ENCODE measurements at places on chromosomes 4 and X.

GRCh38 chr4:67546004-67546356, 677 bp upstream of the CENPC start:
- no peak for DNase-seq

DNA sequence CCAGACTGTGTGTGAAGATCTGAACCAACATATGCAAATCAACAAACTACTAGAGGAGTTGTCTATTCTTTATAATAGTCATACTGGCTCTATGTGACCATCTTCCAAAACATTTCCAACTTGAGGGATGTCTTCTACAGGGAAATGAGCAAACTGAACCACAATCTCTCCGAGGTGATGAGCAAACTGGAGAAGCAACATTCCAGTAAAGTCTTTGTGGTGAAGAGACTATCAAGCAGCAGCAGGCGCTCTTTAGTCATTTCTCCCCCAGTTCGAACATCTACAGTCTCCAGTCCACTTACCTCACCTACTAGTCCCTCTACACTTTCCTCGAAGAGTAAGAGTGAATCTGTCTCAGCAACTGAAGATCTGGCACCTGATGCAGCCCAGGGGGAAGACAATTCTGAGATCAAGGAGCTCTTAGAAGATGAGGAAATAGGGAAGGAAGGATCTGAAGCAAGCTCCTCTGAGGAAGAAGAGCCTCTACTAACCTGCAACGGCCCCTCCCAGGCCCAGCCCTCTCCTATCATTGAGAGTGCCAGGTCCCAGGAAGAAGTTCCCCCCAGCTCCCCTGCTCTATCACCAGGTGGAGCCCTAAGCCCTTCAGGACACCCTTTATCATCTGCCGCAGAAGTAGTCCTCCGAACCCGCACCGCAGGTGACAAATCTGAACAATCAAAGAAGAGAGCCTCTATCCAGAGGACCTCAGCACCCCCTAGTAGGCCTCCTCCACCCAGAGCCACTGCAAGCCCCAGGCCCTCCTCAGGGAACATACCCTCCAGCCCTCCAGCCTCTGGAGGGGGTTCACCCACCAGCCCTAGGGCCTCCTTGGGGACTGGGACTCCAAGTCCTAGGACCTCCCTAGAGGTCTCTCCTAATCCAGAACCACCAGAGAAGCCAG, 98.1 kb downstream of the HNRNPD start:
- no peak for DNase-seq

GRCh38 chr4:134028421-134028820, 173.2 kb downstream of the PABPC4L start:
- DNase-seq, result no peak

DNA sequence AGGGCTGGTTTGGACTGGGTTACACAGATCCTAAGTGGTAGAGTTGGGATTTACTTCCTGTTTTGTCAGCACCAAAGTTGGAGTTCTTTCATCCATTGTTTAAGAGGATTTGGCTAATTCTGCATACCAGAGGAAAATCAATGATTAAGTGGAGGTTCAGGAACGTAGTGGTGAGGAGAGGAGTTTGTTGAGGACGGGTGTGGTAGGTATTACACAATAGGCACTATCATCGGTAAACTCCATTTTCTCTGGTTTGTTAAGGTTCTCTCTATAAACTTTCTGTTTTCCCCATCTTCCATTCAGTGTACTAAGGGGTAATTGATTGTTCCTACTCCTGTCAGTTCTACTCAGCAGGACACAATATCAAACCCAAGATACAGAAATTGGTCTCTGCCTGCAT, 107.5 kb upstream of the VCX2 start:
- DNase-seq, result no peak

GRCh38 chr4:88971536-88971935, 85.4 kb downstream of the FAM13A start:
- no peak for DNase-seq

- DNase-seq, result no peak
Measured at GRCh38 chr4:35548921-35549320, 695.4 kb downstream of the ARAP2 start.

- DNase-seq, result no peak
Measured at GRCh38 chrX:137428221-137428661, 137.7 kb upstream of the ZIC3 start.

- no peak for DNase-seq
Measured at GRCh38 chr4:39067451-39067850, 5.4 kb downstream of the KLHL5 start.

DNA sequence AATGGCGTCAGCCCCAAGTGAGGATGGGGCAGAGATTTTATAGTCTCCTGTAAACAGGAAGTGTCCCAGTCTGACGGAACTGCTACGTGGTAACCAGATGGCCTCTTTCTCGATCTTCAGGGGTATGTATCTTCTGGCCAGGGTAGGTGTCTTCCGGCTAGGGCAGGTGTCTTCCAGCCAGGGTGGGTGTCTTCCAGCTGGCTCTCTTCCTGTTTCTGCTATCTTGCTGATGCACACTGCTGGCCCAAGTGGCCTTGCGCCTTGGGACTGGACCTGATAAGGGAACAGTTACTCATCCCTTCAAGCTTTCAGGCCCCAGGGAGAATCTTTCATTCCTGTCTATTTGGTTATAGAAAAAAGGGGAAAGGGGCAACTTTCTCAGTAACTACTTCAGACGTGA, 178.7 kb upstream of the MAGEE2 start:
- no peak for DNase-seq

- no peak for DNase-seq
Measured at GRCh38 chrX:135112096-135112729, 8.1 kb downstream of the ETDB start.

Measured in amniotic stem cell (primary cell).